Fibroblast of skin of left quadriceps (primary cell): ENCODE measurements at places on chromosomes 13 and 19.

DNA sequence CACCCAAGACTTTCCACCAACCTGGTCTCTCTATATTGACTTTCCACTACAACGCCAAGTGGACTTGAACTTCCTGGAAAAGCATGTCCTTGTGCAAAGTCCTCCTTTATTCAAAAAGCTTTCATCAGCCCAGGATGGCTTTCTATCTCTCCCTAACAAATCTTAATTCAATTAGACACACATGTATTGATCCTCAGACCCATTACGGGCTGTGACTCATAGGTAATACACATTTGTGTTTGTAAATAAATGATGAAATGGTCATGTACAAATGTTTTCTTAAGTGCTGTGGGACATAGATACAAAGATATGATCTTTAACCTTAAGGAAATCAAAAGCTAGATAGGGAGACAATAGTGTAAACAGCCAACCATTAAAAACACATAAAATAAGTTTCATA lies 1189.7 kb downstream of the EFNB2 start:
- DNase-seq: no peak

DNA sequence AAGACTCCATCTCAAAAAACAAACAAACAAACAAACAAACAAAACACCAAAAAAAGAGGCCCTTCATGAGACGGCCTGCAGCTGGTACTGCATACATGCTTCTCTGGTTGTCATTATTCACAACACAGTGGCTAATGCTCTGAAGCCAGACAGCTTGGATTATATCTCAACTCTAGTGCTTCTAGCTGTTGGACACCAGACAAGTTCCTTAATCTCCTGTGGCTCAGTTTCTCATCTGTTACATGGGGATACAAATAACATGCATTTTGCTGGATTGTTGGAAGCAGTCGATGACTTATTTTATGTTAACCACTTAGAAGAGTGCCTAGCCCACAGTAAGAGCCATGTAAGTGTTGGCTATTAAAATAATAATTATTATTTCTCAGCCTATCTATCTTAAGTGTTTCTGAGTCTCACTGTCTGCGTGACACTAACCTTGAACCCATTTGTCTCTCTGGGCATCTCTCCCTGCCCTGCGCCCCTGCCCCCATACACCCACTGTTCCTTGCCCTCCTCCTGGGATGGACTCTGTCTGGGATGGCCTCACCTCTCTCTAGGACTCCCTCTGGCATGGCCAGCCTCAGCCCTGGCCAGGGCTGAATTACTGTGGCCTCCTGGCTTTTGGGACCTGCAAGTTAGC lies 3.1 kb upstream of the JUNB start:
- DNase-seq: no peak

- DNase-seq: no peak
Observed at GRCh38 chr19:48455908-48456562, 661 bp downstream of the KCNJ14 start.

GRCh38 chr13:35838356-35838755 lies 292.8 kb downstream of the DCLK1 start:
- DNase-seq: peak; percentile 84

DNA sequence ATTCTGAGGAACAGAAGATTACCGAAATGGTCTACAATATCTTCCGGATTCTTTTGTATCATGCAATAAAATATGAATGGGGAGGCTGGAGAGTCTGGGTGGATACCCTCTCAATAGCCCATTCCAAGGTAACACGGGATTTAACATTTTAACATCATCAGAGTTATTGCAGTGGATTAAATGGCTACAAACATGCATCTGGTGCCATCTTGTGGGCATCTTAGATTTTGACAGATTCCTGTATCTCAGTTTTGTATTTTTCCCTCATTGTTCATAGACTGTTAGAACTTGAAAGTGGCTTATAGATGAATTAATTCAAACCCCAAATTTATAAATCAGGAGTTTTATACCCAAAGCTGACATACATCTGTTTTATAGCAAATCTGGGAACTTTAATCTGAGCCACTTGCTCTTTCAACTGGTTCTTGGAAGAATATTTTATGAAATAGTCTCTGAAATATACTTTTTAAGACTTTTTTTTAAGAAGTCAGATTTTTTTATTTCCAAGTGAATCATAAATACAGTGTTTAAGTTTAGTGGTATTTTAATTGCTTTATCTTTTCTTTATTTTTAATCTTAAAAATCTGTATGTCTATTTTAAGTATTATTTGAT lies 215.2 kb downstream of the NBEA start:
- no peak for DNase-seq

DNA sequence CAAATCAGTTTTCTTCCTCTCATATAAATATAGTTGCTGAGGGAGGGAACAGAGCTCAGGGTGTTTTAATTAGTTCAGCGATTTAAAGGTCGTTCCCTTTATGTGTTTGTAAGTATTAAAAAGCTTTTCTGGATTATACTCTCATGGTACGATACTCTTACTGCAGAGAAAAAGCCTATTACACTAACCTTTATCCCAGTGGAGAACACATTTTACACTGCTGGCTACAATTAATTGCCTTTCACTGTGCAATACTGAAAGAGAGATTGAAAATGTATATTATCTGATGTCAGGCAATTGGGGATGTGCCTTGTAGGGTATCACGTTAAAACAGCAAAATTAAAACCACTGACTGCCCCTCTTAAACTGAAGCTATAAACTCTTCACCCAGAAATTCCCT lies 526.9 kb upstream of the SGCG start:
- no peak for DNase-seq

- DNase-seq: no peak
Observed at GRCh38 chr19:48501494-48502349, 9.9 kb downstream of the LMTK3 start.

DNA sequence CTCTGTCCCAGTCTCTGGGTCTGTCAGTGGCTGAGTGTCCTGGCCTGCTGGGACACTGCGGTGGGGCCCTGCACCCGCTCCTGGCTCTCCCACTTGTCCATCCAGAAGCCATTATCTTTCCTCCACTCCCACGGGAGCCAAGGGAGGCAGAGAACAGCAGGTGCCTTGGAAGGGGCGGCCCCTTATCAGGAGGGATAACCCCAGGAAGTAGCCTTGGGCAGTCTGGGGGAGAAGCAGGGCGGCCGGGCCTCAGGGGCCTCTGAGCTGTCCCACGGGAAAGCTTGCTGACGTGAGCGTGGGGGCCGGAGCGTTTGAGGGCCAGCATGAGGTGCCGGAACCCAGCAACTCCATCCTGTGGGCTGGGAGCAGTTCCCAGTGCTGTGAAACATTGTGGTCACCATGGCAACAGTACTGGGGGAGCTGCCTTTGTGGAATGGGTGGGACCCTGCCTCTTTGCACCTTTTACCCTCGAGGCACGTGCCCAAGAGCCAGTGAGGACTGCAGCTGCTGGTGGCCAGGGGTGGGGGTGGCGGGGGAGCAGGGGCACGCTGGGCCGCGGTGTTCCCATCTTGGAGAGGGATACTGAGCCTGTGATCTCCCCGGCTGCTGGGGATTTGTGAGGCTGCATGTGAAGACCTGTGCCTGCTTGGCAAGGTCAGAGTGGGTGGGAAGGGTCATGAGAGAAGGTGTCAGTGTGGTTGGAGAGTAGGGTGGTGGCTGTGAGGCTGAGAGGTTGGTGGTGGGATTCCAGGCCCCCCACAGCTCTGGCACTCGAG lies 20.9 kb downstream of the KLHL26 start:
- no peak for DNase-seq

DNA sequence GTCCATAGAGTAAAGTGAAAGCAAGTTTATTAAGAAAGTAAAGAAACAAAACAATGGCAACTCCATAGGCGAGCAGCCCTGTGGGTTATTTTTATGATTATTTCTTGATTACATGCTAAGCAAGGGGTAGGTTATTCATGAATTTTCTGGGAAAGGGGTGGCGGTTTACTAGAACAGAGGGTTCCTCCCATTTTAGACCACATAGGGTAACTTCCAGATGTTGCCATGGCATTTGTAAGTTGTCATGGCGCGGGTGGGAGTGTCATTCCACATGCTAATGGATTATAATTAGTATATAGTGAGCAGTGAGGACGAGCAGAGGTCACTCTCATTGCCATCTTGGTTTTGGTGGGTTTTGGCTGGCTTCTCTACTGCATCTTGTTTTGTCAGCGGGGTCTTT lies 8.4 kb upstream of the DCUN1D2 start:
- no peak for DNase-seq

DNA sequence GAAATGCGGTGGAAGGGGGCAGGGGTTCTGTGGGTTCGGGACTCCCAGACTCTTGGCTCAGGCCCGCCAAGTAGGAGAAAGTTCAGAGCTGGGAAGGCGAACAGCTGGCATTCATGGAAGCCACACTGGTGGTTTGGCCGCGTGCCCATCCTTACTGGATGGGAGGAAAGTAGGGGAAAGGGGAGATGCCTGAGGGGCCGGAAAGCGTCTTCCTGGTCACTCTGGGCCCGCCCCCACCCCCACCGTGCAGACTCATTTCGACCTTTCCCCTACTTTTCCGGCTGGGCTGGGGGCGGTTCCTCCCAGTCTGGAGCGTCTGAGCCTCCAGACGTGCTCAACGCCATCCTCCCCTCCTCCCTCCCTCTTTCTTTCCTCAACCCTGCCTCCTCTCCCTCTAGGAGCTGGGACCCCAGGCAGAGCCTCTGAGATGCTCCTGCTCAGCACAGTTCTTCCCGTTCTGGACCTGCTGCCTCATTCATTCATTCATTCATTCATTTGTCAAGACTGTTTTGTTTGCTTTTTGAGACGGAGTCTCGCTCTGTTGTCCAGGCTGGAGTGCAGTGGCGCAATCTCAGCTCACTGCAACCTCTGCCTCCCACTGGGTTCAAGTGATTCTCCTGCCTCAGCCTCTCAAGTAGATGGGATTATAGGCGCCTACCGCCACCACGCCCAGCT lies 3.5 kb downstream of the ANGPTL4 start:
- DNase-seq: peak; percentile 94

DNA sequence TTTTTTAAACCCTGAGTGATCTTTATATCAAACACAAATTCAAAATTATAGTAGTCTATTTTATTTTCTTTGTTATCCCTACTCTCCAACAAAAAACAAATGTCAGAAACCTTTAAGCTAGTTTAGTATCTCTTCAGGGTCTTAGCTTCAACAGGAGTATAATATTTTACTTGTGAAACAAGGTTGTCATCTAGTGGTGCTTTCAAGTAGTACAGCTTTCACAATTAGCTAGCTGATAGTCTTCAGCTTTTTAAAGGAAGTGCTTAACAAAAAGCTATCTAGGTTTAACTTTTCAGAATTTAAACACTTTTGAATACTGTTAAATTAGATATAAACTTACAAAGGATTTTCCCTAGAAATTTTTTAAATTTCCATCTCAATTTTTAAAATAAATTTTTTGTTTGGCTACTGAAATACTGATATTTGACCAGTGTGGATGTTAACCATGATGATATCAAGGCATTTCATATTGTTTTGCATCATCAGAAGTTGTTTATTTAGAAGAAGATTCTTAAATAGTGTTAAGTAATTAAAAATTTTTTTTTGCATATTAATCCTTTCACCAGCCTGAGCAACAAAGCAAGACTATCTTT lies 34.2 kb downstream of the TDRD3 start:
- DNase-seq: peak; percentile 27

DNA sequence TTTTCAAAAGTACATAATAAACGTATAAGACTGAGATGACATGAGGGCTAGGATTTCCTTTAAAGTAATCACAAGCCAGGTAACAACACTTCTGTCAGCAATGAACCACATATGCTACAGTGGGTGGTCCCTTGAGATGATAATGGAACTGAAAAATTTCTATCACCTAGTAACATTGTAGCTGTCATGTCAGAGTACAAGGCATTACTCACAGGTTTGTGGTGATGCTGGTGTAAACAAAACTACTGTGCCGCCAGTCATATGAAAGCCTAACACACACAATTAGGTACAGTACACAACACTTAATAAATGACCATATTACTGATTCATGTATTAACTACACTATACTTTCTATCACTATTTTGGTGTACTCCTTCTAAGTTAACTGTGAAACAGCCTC lies 36.8 kb downstream of the MIPEP start:
- DNase-seq: no peak

- DNase-seq: no peak
Observed at GRCh38 chr13:21759463-21759862, 88.6 kb downstream of the FGF9 start.

DNA sequence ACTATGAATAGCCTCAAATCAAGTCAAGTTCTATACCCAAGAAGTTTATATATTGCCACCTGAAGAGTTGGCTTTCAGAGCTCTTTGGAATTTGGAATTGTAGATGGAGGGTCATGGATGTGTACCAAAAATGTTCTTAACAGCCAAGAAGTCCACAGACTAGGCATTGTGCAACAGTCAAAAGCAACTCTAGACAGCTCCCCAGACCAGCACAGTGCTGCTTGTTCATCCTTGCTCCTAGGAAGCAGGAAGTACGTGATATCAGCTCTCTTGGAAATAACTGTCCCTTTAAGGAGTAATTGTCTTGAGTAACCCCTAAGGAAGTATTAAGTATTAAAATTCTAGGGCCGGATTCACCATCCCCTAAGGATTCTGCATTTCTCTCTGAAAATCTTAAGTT lies 30.7 kb upstream of the IL17D start:
- peak; percentile 1 for DNase-seq

GRCh38 chr19:17314007-17314593 lies 4.7 kb downstream of the DDA1 start:
- no peak for DNase-seq

- peak; percentile 67 for DNase-seq
Observed at GRCh38 chr19:40305403-40305802, 20.3 kb upstream of the AKT2 start.

GRCh38 chr13:23778879-23779278 lies 110.3 kb downstream of the MIPEP start:
- DNase-seq: no peak

DNA sequence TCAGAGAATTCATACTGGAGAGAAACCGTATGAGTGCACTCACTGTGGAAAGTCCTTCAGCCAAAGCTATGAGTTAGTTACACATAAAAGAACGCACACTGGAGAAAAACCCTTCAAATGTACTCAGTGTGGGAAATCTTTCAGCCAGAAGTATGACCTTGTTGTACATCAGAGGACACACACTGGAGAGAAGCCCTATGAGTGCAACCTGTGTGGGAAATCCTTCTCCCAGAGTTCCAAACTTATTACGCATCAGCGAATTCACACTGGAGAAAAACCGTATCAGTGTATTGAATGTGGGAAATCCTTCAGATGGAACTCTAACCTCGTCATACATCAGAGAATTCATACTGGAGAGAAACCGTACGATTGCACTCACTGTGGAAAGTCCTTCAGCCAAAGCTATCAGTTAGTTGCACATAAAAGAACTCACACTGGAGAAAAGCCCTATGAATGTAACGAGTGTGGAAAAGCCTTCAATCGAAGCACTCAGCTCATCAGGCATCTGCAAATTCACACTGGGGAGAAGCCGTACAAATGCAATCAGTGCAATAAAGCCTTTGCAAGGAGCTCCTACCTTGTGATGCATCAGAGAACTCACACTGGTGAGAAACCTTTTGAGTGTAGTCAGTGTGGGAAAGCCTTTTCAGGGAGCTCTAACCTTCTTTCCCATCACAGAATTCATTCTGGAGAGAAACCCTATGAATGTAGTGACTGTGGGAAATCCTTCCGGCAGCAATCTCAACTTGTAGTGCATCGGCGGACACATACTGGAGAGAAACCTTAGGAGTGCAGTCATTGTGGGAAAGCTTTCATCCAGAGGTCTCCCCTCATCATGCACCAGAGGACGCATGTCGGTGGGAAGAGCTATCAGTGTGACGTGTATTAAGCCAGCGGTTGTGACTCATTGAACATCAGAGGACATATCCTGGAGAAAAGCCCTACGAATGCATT lies 16.5 kb upstream of the ZNF8 start:
- no peak for DNase-seq

GRCh38 chr13:110756219-110756631 lies 42.7 kb downstream of the ING1 start:
- no peak for DNase-seq

- DNase-seq: no peak
Observed at GRCh38 chr13:33110713-33111413, 94.6 kb downstream of the KL start.

- DNase-seq: no peak
Observed at GRCh38 chr19:7869453-7869909, 4.7 kb downstream of the PRR36 start.
